ENCODE measurements at places on chromosomes 4 and X. TPM values are rescaled to one million over a fixed set of nuclear protein-coding genes. Genes with fewer than 3 reads are reported as not detected.

The KIAA0232 gene
- total RNA-seq, result 8.2 TPM

The NLGN4X gene
- not detected for total RNA-seq

The SOWAHD gene
- 0.14 TPM for total RNA-seq

The XAGE1A gene
- total RNA-seq, result 33.2 TPM

The USP17L27 gene
- total RNA-seq, result not detected
